NAMALWA (cell line): ENCODE measurements at places on chromosomes 11 and 22.

DNA sequence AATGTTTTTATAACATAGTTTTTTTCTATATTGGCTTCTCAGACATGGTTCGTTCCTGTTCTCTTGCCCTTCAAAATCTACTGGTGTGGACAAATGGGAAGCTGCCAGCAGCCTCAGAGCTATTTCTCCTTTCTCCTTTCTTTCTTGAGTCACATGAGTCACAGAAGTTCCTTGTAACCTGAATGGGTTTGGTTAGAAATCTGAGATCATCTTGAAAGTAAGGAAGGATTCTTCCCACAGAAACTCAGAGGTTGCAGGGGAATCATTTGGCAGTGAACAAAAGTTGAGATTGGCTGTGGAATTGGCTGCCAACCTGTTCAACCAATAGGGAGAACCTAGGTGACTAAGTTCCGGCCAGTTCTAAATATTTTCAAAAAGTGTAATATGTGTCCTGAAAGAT, 12.5 kb downstream of the PLET1 start:
- no peak for DNase-seq

GRCh38 chr11:92527467-92527866, 302.8 kb downstream of the FAT3 start:
- DNase-seq, result no peak

GRCh38 chr11:11349106-11349825, 3.8 kb downstream of the CSNK2A3 start:
- no peak for DNase-seq

GRCh38 chr22:29382580-29383302, 5.6 kb downstream of the AP1B1 start:
- DNase-seq, result no peak

- DNase-seq, result peak; percentile 31
Measured at GRCh38 chr11:80727315-80727714, 1286.5 kb upstream of the TENM4 start.

DNA sequence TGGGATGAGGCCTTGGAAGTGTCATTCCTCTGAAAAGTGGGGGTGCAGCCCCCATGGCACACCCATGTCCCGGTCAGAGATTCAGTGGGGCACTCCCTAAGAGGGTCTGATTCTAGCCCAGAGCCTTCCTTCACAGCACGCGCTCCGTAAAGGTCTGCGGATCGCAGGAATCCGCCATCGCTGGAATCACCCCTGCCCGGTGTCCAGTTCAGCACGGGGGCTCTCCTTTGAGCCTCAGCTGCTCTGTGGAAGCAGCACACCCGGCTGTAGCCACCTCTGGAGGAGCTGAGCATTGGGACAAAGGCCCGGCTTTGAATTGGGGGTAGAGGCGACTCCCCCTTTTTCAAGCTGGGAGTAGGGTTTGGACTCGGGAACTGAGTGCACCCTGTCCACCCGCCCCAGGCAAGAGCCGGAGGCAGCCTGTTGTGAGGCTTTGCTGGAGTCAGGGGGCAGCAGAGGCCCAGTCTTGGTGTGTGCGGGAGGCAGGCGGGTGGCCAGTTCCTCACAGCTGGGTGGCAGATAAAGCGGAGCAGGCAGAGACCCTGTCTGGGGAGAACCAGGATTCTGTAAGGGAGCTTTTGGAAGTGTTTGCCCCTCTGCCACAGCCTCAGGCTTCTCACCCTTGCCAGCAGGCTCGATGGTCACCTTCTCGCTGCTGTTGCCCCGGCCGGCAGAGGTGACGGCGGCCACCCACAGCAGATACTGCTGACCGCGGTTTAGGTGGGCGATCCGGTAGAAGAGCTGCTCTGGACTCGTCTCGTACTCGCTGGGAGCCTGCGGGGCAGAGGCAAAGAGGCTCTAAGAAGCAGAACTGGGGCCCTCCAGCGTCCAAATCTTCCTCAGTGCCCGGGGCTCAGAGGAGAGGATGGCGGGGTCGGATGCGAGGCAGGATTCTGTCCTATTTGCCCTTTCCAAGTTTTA, 115.9 kb downstream of the CEP164 start:
- no peak for DNase-seq

DNA sequence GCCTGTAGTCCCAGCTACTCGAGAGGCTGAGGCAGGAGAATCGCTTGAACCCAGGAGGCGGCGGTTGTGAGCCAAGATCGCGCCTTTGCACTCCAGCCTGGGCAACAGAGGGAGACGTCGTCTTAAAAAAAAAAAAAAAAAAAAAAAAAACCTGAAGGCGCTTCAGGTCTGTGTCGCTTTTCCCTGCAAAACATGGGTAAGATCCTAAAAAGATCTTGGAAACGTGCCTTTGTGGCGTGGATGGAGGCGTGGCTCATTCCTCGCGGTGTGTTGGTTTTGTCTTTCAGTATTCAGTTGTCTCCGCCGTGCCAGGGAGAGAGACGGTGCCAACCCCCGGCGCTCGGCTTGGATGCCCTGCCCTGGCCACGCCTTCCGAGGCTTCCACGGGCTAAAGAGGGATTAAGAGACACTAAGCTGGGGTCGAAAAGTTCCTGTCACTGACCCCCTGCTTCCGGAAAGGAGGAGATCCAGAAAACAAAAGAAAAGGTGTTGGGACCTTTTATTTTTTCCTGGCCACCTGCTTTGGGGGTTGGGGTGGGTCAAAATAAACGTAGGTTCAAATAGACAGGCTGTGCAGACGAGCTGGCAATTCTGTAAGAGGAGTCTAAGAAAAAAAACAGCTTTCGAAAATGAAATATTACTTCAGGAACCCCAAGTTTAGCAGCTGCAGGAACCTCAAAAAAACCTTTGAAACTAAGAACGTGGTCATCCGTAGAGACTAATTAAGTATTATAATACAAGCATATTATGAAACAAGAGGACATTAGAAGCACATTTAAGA, 1.1 kb upstream of the SLC35F2 start:
- DNase-seq, result peak; percentile 18

DNA sequence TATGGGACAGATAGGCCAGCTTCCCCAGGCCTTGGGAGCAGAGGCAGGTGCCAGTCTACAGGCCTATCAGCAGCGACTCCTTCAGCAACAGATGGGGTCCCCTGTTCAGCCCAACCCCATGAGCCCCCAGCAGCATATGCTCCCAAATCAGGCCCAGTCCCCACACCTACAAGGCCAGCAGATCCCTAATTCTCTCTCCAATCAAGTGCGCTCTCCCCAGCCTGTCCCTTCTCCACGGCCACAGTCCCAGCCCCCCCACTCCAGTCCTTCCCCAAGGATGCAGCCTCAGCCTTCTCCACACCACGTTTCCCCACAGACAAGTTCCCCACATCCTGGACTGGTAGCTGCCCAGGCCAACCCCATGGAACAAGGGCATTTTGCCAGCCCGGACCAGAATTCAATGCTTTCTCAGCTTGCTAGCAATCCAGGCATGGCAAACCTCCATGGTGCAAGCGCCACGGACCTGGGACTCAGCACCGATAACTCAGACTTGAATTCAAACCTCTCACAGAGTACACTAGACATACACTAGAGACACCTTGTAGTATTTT, 26.6 kb upstream of the L3MBTL2 start:
- DNase-seq, result no peak

- DNase-seq, result peak; percentile 76
Measured at GRCh38 chr22:17773606-17774205, 563 bp downstream of the BID start.

DNA sequence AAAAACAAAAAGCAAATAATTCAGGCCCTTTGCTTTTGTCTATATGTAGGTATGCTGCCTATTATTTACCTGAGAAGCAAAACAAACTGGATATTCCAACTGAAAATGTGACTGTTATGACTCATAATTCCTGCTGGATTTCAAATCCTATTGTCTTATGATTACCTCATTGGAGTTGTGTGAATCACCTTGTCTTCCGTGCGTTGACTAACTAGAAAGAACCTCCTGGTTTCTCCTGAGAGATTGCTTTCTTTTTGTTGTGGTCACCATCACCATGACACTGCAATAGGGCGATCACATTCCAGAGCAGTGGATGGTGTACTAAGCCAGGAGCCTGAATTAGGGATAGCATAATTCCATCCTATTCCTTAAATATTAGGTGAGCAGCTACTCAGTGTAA, 23.0 kb upstream of the EXPH5 start:
- no peak for DNase-seq

GRCh38 chr22:50298937-50299784, 8.3 kb downstream of the PLXNB2 start:
- DNase-seq, result peak; percentile 73

GRCh38 chr11:126547161-126547560, 191.7 kb downstream of the ST3GAL4 start:
- DNase-seq, result no peak

- DNase-seq, result no peak
Measured at GRCh38 chr11:134802116-134802515, 390.1 kb upstream of the B3GAT1 start.

DNA sequence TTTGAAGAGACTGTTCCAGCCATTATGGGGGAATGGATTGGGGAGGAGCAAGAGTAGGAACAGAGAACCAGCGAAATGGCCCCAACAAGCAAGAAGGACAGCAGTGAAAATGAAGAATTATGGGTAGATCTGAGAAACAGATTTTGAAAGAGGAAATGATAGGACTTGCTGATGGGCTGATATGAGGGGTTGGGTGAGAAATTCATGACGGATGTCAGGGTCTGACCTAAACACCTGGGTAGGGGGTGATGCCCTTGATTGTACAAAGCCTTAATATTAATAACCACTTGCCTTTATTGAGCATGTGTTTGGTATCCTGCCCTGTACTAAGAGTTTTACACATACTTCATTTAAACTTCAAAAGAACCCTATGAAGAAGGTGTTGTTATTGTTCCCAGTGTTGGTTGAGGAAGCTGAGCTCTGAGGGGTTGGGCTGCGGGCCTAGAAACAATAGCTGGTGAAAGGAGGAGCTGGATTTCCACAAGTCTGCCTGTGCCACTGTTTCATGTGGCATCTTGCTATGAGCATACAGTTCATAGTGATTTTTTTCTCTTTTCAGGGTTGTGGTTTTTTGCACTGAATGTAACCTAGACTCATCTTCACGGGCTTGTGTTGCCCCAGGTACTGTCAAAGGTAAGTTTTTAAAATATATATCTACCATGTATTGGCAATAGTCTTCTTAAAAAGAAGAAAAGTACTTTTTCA, 61.1 kb upstream of the TNRC6B start:
- DNase-seq, result no peak
